Fibroblast of the aortic adventitia (primary cell): ENCODE measurements at places on chromosomes 1 and 21. TPM values are rescaled to one million over a fixed set of nuclear protein-coding genes. Genes with fewer than 3 reads are reported as not detected.
A peak's percentile ranks its signal among the peaks of the same experiment; 100 is the strongest.

DNA sequence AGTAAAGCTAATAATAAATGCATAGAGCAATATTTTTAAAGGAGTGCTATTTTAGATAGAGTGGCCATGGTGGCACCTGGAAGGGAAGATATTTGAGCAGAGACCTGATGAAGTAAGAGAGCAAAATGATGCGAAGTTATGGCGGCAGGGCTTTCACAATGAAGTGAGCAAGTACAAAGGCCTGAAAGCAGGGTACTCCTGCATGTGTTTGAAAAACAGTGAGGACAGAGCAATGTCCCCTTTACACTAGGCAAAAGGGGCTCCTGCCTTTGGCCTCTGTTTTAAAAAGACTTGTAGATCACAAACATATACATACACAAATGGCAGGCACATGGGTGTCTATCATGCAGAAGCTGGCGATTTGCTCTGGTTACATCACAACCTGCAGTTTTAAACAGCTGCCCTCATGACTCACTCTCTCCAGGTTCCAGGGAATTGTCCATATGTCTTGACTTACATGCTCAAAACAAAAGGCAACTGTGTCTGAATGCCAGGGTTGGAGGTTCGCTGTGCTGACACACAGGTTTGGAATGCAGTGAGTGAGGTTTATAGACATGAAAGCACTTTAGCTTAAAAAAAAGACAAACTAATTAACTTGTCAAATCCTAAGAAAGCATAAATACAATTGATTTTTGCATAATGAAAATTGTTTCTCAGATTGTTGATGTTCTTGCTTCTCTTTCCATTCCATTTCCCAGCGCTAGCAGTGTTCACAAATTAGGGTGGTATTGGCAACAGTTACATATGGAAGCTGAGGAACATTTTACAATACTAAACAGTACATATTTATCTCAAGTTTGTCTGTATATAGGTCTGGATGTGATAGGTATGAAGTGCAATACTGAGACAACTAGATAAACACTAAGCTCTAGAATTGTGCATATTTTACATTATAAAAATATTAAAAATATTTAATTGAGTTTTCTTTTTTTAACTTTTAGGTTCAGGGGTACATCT is 313.9 kb downstream of the BARHL2 start:
- peak; percentile 99 for DNase-seq

- peak; percentile 72 for DNase-seq
Observed at GRCh38 chr1:24321697-24322469, 2.7 kb downstream of the GRHL3 start.

DNA sequence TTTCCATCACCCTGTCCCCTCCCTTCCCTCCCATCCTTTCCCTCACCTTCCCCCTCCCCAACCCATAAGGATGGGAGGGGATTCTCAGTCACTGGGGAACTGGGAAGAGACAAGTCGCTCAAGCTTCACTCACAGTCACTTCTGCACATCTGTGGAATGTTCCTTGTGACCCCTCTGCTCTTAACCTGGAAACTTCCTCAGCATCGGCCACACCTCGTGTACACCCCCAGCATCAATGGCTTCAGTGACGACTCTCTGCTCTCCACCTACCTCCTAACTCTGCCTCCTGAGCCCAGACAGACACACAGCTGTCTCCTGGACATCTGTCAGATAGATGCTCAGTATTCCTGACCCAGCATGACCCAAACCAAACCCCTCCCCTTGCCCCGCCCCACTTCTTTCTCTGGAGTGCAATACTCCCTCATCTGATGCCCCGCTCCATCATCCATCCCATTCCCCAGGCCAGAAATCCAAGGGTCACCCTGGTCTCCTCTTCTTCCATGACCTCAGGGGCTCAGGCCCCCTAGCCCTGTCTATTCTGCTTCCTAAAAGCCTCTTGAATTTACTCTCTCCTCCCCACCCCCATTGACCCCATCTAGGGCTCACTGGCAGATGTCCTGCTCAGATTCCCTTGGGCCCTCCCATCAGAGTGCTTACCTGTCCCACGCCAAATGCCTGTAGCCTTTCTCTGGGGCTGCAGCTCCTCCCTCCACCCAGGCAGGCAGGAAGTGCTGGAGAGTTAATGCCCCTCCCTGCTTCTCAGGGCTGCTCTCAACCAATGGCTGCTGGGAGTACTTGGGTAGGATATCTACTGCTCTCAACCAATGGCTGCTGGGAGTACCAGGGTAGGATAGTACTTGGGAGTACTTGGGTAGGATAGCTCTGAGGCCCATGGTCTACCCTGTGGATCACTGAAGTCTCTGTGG is 83.1 kb upstream of the CSF3R start:
- no peak for DNase-seq

- DNase-seq: peak; percentile 48
Observed at GRCh38 chr21:46055863-46056281, 42.0 kb upstream of the COL6A2 start.

DNA sequence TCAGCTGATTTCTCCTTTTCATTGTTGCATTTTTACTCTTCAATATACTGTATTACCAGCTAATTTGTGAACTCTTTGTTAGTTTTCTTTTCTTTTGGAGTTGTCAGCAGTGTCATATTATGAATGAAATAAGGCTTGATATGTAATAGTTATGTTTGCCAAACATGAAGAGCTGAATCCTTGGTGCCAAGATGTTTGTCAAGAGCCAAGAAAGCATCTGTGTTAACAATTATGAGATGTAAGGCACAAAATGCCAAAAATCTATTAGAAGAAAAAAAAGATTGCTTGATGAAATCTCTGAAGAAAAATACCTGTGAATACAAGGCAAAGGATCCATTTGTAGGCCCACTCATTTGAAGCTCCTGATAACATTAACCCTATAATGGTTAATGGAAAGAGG is 48.4 kb upstream of the RNPC3 start:
- DNase-seq: no peak

Gene SLC5A9
- total RNA-seq: not detected in 2 replicates

Gene FCGR3A
- total RNA-seq: not detected in 2 replicates

Gene LRRC38
- total RNA-seq: not detected in 2 replicates

Gene GNAT2
- total RNA-seq: 0.18 TPM in 1 of 2 replicates, not detected in the other
